ENCODE measurements at places on chromosomes 3 and 15.
A peak's percentile ranks its signal among the peaks of the same experiment; 100 is the strongest.

DNA sequence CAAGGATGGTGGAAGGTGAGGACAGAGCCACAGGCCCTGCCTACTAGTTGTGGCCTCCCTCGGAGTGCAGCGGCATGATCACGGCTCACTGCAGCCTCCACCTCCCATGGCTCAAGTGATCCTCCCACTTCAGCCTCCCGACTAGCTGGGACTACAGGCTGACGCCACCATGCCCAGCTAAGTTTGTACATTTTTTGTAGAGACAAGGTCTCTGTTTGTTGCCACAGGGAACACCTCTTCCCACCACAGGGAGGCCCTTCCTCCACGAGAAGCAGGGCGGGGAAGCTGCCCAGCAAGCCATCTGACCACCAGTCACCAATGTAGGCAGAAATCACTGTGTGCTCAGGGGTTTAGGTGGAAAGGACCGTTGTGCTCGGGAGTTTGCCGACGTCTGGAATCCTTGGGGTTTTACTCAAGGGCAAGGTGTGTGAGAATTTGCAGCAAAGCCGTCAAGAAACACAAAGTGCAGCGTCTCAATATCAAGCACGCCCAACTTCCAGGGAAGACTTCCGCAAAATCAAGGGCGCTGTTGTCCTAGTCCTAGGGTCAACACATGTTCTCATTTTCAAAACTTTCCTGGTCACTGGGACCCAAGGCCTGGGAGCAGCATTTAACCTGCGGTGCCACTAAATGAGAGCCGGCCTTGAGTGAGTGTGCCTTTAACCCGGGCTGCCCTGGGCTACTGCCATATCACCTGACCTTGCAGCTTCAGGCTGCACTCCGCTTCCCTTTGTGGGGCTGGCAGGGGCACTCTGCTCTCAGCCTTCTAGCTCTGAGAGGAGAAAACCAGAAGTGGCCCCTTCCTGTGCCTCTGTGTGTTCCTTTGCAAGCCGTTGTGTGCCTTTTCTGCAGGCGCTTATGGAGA is 65.7 kb downstream of the SLC12A8 start:
- no peak for DNase-seq

DNA sequence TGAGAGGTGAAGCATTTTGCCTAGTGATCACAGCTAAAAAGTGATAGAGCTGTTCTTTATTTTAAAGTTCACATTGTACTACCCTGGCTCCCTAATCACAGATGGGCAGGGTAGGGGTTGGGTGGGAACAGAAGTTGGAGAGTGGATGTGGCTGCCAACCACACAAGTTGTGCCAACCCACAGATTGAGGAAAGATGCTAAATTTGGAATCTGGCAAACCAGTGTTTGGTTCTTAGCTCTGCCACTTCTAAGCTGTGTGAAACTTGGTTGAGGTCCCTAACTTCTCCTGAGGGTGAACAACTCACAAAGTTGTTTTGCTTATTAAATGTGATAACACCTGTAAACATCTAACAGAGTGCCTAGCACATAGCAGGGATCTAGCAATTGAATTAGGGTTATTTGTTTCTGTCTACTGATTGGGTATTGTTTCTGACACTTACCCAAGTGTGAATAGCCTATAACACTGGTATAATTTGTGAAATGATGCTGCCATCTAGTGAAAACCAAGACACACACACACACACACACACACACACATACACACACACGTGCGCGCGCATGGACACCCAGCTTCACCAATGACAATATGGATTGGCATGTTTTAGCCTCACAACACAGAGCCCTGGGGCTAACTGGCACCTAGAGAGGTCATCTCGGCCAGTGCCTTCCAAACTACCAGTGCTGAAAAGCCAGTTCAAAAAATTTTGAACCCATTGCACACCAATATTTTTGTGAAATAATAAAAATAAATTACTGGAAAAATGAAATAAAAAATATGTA is 25.3 kb downstream of the ADGRG7 start:
- peak; percentile 49 for DNase-seq

DNA sequence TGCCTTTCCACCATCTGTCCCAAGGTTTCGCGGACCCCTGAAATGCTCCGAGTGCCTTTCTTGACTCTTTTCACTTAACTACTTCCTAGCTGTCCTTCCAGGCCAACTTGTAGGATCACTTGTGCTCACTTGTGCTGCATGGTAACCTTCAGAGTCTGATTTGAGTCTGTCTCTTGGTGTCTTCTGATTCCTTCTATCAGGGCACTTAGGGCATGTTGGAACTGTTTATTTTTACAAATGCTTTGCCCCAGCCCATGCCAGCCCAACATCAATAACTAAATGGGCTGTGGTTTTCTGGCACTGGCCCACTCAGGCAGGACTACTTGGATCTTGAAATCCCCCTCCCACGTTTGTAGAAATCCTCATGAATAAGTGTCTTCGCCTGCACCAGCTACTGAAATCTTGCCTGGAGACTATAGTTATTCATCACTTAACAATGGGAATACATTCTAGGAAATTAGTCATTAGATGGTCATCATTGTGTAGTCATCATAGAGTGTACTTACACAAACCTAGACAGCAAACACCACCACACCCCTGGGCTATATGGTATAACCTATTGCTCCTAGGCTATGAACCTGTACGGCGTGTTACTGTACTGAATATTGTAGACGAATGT is 123.1 kb upstream of the STRIT1 start:
- no peak for DNase-seq

DNA sequence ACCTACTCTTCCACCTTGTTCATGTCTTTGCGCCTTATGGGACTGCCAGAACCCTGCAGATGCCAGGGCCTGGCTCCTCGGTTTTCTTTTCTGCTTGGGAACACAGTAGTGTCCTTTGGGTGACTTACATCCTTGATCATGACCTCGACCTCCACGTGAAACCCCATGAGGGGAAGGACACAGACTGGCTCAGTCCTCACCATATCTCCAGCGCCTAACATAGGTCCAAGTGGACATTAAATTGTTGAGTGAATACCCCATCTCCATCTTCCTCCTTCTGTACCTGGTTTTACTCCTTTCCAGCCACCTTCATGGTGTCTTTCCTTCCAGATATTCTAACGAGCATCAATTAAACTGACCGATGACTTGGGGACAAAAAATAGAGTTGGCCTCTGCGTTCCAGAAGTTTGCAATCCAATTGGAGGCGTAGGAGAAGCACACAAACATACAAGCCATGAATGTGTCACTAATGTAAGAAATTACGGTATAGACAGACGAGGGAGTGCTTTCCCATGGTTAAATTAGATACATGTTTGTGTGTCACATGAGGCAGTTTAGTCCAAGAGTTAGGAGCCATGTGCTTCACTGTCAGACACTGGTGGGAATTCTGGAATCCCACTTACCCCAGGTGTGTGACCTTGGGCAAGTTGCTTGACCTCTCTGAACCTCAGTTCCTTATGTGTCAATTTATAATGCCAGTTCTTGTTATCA is 907 bp upstream of the HERC1 start:
- no peak for DNase-seq

- DNase-seq: no peak
Measured at GRCh38 chr3:152054315-152054714, 180.9 kb downstream of the SUCNR1 start.

- peak; percentile 42 for DNase-seq
Measured at GRCh38 chr15:68924866-68925560, 5.3 kb upstream of the SPESP1 start.

DNA sequence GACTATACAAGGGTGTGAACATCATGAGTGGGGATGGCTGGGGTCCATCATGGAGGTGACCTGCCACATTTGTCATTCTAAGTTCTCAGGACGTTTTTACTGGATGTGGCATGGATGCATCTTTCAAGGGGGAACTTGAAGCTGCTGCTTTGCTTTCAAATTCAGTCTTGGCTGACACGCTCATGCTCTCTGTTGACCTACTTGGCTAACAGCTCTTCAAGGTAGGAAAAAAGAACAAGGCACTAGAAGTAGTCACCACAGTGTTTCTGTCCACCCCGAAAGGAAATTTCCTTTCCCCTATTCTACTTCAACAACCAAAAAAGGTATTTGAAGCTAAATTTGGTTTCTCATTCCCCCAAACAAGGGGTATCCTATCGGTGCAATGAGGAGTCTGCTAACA is 15.0 kb downstream of the STIMATE start:
- DNase-seq: no peak

DNA sequence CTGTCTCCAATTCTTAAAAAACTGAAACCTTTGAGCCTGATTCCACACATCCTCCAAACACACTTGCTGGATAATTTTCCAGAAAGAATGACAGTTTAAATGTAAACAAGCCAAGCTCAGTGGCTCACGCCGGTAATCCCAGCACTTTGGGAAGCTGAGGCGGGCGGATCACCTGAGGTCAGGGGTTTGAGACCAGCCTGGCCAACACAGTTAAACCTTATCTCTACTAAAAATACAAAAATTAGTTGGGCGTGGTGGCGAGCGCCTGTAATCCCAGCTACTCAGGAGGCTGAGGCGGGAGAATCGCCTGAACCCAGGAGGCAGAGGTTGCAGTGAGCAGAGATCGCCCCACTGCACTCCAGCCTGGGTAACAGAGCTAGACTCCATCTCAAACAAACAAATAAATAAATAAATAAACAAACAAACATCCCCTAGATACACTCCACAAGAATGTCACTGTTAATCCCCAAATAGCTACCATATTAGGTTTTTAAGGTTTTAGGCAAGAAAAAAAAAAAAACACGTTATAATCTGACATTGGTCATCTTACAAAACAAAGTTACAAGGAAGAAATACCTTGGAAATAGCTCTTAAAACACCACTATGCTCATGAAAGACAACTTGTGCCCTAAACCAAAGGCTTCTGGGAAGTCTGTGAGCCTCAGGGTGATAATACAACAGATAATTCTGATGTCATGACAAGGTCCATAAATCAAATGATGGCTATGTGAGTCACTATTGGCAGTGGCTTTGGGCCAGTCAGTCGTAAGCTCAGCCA is 13.2 kb downstream of the TNIK start:
- no peak for DNase-seq

DNA sequence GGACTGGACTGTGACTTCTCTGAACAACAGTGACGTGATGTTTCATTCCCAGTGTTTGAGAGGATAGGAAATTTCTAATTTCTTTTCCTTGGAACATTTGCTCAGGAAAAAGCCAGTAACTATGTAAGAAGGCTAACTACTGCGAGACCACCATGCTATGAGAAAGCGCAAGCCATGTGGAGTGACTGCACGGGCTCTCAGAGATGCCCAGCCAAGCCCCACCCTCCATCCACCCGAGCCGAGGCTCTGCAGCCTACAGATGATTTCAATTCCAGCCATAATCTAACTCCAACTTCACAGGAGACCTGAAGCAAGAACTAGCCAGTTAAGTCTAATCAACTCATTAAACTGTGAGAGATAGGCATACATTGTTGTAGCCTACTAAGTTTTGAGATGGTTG is 124.3 kb downstream of the GREM1 start:
- no peak for DNase-seq

DNA sequence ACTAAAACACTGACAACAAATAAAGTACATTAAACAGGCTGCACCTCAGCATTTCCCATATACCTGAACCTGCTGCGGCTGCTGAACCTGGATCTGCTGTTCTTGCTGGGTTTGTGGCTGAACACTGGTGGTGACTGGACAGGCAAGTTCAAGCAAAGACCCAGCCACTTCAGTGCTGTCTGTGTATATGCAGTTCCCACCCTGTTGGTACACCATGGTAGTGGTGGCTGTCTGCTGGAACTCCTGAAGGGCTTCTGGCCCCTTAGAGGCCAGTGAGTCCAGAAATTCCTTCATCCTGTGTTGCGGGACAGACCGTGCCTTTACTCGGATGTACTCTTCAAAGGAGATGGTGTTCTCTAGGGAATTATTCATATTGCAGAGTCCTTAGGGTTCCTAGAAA is 17.2 kb downstream of the QRICH1 start:
- no peak for DNase-seq
